T follicular helper cell (primary cell): ENCODE measurements at places on chromosomes 4 and X.

DNA sequence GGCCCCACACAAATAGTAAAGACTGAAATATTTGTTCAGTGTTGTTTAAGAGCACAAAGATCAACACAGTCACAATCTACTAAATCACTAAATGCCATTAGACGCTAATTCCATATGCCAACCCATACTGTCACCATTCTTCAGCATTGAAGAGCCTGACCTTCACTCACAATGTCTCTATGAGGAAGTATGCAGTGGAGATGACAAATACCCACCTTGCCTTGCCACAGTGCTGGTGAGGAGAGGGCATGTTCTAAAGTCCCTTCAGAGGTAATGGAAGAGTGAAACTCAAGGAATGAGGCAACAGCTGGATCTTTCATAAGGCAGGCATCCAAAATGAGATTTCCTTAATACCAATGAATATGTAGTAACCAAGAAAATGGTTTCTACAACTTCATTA, 50.4 kb downstream of the FRMD7 start:
- no peak for DNase-seq

DNA sequence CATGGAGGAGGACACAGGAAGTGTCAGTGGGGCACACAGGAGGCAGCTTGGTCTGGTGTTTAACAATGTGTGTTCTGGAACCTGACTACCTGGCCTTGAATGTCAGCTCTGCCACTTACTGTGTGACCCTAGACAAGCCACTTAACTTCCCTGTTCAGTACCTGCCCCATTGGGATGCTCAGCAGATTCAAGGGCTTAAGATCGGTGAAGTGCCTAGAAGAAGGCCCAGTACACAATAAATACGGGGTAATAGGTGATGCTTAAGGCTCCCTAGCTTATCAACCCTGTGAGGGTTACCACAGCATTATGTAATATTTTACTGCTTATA, 1.6 kb upstream of the CHIC2 start:
- no peak for DNase-seq

DNA sequence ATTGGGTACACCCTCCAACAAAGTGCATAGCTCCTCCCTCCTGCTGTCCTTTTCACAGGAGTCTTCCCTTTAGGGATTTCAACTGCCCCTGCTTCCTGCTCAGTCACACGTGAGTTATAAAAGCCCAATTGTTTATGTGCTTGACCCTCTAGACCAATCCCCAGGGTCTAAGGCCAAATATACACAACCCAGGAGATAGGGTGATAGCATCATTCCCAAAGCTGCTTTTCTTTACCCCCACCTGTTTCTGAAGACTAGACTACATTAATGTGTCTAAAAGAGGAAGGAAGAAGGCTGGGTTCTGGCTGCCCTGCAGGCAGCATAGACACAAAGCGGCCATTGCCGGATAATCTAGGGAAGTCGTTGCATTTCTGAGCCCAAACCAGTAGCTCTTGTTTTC, 526.7 kb upstream of the FRG1 start:
- no peak for DNase-seq

- no peak for DNase-seq
Observed at GRCh38 chr4:128225148-128225547, 62.5 kb downstream of the PGRMC2 start.

GRCh38 chr4:186318481-186318880, 52.5 kb downstream of the F11 start:
- DNase-seq, result no peak

DNA sequence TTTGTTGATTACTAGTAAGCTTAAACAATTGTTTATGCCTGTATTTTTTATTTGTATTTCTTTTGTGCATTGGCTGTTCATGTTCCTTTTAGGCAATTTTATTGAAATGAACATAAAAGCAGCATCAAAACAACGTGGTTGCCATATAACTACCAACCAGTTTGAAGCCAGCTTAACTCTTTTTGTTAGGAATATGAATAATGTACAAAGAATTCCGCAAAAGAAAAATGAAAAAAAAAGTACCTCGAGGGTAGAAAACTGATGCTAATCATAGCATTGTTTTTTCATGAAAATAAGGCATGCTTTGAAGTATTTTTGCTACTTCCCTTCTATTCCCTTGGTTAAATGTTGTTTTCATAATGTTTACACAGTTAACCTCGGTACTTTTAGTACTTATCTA, 1024.0 kb upstream of the SLIT2 start:
- DNase-seq, result no peak

DNA sequence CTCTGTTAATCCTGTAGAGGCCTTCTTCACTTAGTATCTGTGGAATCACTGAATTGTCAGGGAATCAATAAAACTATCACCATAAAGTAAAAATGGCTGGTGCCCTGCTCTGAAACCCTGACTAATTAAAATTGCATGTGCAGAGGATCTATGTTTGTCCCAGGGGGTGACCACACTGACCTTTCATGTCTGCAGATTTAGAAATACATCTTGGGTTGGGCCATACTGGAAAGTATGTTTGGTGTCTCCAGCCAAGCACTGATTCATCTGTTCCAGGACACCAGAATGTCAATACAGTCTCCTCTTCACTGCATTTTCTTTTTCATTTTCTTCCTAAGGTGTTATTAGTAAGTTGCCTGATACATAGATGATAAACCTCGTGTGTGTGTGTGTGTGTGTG, 490.9 kb upstream of the INTU start:
- DNase-seq, result no peak

DNA sequence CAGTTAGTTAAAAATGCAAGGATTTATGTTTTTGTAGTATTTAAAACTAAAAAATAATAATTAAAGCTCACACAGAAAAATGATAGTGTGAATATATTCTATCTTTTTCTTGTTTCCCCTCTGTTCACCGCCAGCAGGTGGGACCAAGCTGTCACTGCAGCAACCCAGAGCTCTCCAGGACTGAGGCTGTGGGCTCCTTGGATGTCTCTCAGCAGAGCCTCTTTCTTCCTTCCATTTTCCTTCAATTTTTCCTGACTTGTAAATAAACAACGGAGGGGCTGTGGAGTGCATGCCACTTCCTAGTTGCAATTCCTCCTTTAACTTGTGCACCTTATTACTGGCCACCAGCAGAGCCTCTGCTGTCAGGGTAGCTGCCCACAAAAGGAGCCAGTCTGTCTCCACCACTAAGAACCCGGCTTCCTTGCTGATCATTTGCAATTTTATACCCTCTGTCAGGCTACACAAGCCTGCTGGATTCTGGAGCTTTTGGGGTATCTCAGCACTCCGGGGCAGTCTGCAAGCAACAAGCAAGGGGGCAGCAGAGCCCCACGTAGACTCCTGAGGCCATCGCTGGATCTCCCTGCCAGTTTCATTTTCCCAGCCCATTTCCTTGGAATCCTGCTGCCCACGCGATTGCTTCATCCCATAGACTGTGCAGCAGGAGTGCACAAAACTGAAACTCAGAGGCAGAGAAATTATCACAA, 1467.4 kb downstream of the C4orf33 start:
- no peak for DNase-seq
